Hematopoietic multipotent progenitor cell (in vitro differentiated cells): ENCODE measurements at places on chromosomes 6 and 20.

DNA sequence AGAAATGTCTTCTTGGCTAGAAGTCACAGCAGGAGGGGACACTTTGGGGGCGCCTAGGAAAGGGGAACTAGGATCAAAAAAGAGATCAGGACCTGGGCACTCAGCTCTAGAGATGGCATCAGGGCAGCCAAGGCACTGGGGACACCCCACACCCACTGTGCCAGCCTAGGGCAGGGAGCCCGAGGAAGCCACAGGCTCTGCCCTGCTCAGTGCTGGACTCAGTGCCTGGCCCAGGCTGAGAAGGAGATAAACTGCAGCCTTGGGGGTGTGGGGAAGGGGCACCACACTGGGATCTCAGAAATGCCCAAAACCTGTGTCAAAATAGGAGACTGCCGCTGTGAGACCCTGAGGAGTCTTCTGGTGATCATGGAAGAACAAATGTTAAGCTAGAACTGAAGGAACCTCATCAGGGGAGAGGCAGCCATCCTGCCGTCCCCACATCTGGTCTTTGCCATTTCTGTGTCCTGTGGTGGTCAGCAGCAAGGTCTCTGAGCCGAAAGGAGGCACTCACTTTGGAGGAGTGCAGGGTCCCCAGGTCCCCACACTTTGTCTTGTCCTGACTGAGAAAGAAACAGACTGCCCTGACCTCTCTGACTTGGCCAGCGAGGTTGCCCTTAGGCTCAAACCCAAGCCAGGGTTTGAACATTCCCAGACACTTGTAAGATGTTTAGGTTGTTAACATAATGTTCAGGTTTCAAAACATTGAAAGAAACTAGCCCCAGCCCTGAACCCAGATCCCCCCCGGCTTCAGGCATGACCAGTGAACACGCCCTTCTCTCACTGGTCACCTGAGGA lies 2.3 kb downstream of the ARFRP1 start:
- no peak for DNase-seq

DNA sequence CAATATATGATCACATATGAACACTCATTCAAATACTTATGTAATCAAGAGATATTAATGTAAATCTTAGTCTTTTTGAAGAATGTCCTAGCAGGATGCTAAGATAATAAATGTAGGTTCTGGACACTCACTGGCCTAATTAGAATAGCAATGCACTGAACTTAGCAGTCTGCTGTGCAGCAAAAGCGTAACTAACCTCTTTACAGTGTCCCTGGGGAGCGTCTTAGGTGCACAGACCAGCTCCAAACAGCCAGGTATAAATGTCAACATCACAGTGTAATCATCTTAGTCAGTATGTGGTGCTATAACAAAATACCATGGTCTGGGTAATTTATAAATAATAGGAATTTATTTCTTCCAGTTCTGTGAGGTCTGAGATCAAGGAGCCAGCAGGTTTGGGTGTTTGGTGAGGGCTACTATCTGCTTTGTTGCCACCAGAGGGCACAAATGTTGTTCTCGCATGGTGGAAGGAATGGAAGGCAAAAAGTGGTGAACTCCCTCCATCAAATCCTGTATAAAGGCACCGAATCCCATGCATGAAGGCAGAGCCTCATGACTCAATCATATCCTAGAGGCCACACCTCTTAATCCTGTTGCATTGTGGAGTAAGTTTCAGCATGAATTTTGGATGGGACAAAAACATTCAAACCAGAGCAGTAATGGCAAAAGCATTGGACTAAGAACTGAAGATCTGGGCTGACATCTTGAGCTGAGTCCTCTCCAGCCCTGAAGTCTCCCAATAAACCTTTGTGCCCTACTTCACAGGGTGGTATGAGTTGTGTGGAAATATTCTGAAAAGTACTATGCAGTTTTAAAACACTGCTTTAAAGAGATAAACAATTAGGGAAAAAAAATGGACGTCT lies 41.8 kb upstream of the FOXO3 start:
- no peak for DNase-seq

DNA sequence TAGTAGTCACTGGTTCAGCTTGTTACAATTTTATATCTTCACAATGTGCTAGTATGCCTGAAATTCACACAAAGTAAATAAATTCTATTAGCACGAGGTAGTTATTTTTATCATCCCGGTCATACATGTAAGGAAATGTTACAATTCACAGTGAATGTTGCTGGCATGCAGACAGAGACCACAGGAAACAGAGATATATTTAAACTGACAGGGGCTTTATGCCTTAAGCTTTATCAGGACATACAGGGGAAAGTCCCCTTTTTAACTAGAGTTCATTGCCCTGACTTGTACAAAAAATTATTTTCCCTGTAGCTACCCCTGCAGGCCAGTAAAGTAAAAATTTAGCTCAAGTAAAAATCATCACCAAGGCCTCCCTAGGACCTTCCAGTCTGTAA lies 712.0 kb upstream of the NRSN1 start:
- peak; percentile 83 for DNase-seq

GRCh38 chr20:41437836-41438235 lies 71.2 kb upstream of the EMILIN3 start:
- no peak for DNase-seq

GRCh38 chr6:24522228-24523176 lies 27.7 kb downstream of the ALDH5A1 start:
- no peak for DNase-seq

DNA sequence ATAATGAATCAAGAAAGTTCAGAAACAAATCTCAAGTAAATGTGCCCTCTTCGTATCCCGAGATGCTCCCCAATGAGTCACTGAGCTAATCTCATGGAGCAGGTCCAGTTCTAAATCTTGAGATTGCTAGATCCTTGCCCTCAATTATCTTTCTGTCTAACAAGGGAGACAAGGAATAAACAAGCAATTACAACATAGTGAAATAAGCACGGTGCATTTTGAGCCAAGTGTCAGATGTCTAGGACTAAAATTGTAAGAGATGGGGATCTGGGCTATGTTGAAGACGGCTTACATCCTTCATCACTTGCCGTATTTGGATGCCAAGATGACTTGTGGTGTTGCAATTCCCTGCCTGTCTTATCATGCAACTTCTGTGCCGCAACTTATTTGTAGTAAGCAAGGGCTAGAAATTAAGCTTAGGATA lies 56.5 kb upstream of the ADGRF1 start:
- no peak for DNase-seq

DNA sequence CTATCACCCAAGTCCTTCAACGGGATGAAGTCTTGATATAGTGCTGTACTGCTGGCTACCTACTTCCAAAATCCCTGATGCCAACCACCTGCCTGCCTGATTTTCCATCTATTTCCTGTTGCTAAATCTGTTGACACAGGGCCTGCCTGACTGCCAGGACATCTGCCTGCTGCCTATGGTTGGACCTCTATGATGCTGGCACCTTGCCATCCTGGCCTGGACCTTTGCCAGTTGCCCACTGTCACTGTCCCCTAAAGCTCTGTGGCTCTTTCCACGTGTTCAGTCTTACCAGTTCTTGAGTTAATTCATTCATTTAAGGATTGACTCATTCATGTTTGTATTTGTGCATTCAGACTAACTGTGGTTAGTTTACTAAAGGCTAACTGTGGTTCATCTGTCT lies 9.2 kb upstream of the RGS17 start:
- no peak for DNase-seq

DNA sequence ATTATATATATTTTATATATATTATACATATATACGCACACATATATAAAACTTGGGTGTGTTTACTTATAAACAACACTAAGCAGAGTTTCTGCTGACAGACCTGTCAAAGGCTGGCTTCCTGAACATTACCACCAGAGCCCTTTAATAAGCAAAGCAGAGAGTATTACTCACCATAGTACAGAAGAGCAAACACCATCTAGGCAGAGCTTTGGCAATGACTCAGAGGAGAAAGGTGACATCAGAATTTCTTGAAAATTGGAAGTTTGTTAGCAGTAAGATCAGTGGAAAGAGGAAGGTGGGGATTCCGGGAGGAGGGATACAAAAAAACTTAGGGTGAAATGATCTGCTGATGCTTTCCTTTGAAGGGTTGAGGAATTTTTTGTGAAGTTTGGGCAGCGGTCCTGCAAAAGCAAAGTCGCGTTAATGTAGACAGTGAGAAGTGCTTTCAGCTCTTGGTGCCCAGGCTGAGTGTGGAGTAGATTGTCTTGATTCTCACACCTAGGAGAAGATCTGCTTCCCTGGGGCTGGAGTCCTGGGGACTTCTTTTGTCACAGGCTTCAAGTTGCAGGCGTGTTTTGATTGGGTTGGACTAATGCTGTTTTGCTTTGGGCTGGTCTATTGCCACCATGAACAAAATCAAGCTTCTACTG lies 109.6 kb upstream of the BACH2 start:
- no peak for DNase-seq

DNA sequence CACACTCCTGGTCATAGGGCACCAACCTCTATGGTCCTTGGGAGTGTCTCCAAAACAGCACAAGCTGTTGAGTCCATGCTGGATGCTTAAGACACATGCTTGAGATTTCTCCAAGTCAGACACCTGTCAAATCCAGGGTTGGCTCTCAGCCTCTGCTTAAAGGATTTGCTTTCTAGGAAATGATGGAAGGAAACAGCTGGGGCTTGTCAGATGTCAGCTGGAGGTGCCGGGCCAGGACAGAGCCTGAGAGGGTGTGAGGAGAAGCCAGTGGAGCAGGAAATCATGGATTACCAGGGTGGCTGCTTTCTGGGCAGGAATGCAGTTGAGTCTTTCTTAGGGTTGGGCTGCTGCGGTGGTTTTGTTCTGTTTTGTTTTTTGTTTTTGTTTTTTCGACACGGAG lies 83.0 kb upstream of the FAM184A start:
- DNase-seq, result no peak

GRCh38 chr20:50097843-50098242 lies 15.1 kb downstream of the UBE2V1 start:
- no peak for DNase-seq

DNA sequence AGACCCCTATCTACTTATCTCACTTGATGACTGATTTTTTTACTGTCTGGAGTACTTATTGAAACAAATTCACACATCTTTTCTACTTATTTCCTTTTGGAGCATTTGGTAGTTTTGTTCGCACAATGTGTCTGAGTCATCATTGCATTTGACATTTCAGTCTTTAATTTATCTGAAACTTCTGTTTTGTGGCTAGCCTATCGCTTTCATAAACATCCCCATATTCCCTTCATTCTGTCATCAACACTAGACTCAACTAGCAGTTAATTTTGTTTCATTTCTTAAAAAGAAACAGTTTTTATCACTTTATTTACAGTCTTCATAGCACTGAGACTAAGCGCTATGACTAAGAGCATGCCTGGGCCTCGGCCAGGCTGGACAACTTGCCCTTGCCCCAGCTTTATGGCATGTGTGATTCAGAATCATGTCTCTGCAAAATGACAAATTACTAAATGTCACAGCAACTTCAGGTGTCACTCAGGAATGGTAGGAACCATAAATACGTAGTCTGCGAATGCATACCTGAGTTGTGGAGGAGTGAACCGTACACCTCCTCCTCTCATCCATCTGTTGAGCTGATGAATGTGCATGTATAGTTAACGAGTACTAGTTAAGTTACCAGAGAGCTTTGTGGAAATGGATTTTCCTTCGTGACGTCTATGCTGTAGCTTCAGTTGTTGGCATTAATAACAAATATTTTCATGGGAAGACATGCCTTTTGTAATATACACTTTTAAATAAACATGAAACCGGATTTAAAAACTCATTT lies 16.2 kb downstream of the L3MBTL3 start:
- DNase-seq, result peak; percentile 74

DNA sequence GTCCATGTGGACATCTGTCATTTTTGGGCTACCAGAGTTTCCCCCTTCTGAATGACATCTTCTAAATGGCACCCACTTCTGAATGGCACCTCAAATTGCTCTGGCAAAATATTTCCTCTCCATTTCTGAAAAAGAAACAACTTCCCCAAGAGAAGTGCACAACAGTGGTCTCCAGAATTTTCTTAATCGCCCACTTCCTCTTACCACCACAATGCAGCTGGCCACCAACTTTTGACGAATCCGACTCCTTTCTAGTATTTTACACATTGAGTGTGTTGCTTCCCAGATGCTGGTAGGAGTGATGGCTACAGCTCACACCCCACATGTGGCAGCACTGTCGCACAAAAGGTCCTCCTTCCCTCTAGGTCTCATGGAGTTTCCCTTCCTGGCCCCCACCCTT lies 216.1 kb downstream of the FOXA2 start:
- peak; percentile 68 for DNase-seq

- no peak for DNase-seq
These were observed 459.2 kb upstream of the SOX4 start for GRCh38 chr6:21134356-21134755.

DNA sequence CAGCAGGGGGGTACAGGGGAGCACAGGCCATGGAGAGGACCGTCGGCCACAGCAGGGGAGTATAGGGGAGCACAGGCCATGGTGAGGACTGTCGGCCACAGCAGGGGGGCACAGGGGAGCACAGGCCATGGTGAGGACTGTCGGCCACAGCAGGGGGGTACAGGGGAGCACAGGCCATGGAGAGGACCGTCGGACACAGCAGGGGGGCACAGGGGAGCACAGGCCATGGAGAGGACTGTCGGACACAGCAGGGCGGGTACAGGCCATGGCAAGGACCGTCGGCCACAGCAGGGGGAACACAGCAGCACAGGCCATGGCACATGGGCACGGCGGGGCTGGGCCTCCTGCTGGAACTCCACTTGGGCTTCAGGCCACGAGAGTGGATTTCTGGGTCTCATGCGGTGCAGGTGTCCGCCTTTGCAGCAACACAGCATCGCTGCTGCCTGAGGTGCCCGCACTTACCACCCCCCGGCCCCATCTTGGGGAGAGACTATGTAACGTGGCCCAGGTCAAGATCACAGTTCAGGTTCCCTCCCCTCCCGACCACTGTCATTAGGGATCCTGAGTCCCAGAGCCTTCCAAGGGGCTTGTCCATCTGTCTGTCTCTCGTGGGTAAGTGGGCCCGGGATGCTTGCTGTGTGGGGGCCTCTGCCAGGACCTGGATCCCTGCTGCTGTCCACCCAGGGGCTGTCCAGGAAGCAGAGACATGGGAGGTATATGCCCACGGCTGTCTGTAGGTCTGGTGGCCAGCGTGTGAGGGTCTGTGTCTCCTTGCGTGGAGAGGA lies 2.5 kb downstream of the NPBWR2 start:
- no peak for DNase-seq

- no peak for DNase-seq
These were observed 71.3 kb downstream of the CDKAL1 start for GRCh38 chr6:20605581-20605980.

DNA sequence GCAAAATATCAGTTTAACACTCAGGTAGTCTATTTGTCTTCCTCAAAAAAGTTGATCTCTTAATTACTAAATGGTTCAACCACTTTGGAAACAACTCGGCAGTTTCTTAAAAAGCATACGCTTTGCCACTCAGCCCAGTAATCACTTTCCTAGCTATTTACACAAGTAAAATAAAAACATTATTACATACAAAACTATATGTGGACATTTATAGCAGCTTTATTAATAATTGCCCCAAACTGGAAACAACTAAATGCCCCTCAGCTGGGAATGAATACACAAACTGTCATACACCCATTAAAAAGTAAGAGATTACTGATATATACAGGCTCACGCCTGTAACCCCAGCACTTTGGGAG lies 7.4 kb downstream of the EEF1A1 start:
- peak; percentile 10 for DNase-seq

GRCh38 chr6:47169785-47170616 lies 127.9 kb upstream of the ADGRF1 start:
- no peak for DNase-seq

GRCh38 chr20:20363434-20363798 lies 4.5 kb upstream of the INSM1 start:
- no peak for DNase-seq

- DNase-seq, result no peak
These were observed 223.1 kb upstream of the PRDM1 start for GRCh38 chr6:105862936-105863607.

- DNase-seq, result no peak
These were observed 7.5 kb upstream of the FOXC1 start for GRCh38 chr6:1602049-1602713.
